Activated CD4-positive, alpha-beta T cell treated with anti-CD3 and anti-CD28 coated beads for 24 hours (primary cell): ENCODE measurements at places on chromosomes 2 and 18.

DNA sequence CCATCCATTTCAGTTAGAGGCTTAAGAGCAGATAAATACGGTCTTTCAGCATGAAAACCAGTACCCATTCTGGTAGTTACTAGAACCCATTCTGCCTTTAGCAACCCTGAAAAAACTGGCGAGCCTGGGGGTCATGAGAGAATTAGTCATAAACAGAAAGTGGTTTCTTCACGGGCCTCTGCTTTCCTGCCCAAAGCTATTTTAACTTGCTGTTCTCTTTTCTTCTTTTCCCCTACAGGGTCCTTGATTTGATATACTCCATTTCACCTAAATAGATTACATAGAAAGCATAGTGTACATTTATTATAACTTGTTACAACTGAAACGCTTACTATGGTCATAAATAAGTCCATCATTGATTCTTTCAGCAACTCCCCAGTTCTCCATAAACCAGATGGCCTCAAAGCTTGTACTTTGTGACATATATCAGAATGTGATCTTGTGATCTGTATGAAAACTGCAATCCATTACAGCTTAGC is 48.3 kb downstream of the WDFY1 start:
- no peak for DNase-seq

DNA sequence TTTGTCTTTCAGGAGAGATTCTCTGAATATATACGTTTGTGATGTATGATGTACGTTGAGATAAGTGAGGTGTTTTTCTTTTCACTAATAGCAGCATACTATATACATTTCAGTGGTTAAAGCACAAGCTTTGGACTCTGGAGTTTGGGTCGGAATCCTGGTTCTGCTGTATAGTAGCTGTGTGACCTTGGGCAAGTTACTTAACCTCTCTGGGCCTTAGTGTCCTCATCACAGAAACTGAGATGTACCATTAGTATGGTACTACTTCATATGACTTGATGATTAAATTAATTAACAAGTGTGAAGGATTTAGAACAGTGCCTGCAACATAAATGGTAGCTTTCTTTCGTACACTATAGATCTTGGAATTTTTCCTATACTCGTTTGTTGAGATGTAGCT is 258.7 kb downstream of the CDCA7 start:
- no peak for DNase-seq

- no peak for DNase-seq
Measured at GRCh38 chr2:42050703-42051542, 3.1 kb downstream of the PKDCC start.

- no peak for DNase-seq
Measured at GRCh38 chr2:24842081-24843050, 49.1 kb downstream of the CENPO start.

GRCh38 chr2:168191955-168192785 is 55.2 kb downstream of the STK39 start:
- DNase-seq = no peak

GRCh38 chr2:136741471-136741870 is 23.9 kb upstream of the THSD7B start:
- DNase-seq = no peak
